ENCODE measurements at places on chromosomes 5 and 9.

DNA sequence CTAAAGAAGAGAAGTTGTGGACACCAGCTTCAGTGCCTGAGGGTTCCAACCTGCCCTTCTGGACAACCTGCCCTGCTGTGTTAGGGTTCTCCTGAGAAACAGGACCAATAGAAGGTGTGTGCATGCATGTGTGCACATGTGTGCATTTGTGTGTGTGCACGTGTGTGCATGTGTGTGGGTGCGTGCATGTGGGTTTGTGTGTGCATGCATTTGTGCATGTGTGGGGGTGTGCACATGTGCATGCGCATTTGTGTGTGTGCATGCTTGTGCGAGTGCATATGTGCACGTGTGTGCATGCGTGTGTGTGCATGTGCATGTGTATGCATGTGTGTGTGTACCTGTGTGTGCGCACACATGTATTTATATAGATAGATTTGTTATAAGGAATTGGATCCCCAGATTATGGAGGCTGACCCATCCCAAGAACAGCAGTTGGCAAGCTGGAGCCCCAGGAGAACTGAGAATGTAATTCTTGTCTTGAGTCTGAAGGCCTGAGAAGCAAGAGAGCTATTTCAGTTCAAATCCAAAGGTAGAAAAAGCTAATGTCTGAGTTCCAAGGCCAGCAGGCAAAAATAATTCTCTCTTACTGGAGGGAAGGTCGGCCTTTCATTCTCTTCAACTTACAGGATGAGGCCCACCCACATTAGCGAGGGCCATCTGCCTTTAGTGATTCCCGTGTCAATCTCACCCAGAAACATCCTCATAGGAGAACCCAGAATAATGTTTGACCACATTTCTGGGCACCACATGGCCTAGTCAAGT lies 62.9 kb upstream of the SYNPO start:
- DNase-seq: no peak

DNA sequence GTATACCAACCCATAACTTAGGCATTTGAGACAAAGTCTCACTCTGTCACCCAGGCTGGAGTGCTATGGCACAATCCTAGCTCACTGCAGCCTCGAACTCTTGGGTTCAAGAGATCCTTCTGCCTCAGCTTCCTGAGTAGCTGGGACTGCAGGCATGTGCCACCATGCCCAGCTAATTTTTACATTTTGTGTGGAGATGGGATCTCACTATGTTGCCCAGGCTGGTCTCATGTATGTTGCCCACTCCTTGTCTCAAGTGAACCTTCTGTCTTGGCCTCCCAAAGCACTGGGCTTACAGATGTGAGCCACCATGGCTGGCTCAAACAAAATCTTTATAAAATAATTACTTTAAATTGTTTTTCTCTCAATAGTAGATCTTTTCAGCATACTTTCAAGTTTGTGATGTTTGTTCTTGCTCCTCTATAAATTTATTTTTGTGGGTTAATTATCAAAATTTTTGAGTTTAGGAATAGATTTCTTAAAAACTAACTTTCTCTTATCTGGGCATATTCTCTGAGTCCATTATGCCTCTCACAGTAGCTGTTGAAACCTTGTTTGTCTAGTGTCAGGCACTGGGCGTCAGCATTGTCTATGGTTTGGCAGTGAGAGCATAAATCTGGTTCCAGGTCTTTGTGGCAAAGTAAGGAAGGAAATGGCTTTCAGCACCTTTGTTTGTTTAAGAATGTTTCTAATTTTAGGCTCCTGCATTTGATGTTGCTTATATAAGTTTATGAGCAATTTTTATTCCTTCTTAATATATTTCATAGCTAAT lies 38.7 kb downstream of the NLN start:
- peak; percentile 30 for DNase-seq

DNA sequence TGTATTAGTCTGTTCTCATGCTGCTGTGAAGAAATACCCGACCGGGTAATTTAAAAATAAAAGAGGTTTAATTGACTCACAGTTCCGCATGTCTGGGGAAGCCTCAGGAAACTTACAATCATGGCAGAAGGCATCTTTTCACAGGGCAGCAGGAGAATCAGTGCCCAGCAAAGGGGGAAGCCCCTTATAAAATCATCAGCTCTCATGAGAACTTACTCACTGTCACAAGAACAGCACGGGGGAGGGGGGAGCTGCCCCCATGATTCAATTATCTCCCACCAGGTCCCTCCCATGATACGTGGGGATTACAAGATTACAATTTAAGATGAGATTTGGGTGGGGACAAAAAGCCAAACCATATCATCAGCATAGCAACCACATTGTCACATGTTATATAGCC lies 102.5 kb downstream of the GPBP1 start:
- no peak for DNase-seq

GRCh38 chr5:113552137-113552536 lies 38.6 kb downstream of the YTHDC2 start:
- no peak for DNase-seq
